ENCODE measurements at places on chromosomes 13 and 19.

GRCh38 chr19:46972311-46972710 lies 47.3 kb upstream of the NPAS1 start:
- no peak for DNase-seq

DNA sequence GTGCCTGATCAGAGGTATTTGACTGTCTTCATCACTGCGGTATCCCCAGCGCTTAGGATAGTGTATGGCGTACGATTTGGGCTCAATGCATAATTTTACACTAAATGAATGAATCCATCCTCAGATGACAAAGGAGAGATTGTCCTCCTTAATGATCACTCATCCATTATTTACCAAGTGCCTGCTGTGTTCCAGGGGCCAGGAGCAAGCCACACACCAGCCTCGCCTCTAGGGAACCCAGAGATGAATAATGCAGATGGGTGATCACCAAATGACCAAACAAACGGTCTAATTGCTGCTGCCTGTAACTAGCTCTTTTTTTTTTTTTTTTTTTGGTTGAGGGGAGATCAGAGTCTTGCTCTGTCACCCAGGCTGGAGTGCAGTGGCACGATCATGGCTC lies 5.9 kb upstream of the GPR32 start:
- no peak for DNase-seq

DNA sequence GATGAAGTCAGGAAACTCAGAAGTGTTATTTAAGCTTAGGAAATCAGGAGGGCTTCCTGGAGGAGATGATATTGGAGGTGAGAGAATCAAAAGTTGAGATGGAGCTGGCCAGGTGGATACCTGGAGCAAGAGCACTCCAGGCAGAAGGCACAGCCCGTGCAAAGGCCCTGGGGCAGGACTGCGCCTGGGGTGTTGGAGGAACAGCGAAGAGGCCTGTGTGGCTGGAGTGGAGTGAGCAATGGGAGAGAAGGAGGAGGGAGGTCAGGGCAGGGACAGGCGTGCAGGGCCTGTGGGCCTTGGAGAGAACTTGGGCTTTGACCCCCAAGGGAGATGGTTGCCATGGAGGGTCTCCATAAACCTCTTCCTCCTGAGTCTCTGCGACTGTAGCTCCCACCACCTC lies 42.1 kb downstream of the ZNRF4 start:
- no peak for DNase-seq

DNA sequence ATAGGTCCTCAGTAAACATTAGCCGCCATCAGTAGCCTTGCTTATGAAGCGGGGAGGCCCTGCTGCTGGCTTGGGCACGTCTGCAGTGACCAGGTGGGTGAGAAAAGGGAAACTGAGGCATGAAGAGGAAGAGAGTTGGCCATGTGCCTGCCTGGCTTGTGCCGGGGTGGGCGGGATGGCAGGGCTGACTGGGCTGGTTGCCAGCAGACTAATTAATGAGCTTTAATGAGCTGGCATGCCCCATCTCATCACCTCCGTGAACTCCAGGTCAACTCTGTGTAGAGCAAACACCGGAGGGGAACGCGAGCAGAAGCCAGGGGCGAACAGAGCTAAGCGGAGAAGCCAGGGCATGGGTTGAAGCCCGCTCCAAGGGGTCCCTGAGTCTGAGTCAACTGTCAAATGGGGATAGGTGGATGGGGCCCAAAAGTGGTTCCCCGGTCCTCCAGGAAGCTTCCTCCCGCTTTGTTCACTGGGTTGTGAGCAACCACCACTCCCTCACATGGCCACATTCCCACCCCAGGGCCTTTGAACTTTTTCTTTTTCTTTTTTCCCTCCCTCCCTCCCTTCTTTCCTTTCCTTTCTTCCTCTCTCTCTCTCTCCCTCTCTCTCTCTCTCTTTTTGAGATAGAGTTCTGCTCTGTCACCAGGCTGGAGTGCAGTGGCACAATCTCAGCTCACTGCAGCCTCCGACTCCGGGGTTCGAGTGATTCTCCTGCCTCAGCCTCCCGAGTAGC lies 8.7 kb downstream of the NR2F6 start:
- no peak for DNase-seq

GRCh38 chr19:58553799-58554493 lies 959 bp downstream of the CHMP2A start:
- no peak for DNase-seq

DNA sequence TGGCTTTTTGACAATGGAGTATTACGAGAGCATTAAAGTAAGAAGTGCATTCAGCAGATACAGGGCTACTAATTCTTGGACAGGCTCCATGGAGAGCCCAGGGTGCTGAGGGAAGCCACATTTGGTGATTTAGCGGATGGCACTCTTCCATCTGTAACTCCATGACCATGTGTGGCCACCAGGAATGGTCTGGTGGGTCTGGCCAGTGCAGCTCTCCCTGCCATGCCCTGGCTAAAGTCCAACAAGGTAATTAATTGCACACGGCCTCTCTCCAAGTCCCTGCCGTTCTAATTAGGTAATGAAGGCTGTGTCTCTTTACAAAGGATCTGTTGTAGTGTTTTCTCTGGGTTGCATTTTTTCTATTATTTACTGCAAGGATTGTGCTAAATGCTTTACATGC lies 4.3 kb upstream of the ZFR2 start:
- peak; percentile 24 for DNase-seq

GRCh38 chr13:33636955-33637670 lies 180.8 kb upstream of the RFC3 start:
- DNase-seq = no peak

DNA sequence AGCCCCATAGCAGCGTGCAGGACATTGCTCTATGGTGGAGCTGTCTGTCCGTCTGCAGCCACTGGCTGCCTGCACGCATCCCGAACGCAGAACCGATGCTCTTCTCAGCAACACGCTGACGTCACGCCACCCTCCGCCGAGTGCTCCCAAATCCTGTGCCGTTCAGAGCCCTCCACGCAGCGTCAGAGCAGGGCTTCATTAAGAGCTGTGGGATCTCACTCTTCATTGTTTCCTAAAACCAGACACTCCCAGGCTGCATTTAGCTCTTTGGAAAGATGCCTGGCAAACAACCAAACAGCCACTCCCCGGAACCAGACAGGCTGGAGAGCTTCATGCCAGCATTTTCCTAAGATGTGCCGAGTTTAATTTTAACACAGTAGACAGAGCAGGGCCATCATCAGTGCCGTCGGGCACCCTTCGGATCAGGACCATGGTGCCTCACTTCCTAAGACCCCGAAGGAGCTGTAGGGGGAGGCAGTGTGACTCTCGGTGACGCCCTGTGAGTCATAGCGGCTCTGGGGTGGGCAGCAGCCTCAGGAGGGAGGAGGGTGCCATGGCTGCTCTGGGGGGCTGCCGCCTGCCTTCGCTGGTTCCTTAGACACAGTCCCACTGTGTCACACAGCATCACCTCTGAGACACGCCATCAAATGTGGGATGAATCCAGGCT lies 131.5 kb upstream of the MCF2L start:
- no peak for DNase-seq

DNA sequence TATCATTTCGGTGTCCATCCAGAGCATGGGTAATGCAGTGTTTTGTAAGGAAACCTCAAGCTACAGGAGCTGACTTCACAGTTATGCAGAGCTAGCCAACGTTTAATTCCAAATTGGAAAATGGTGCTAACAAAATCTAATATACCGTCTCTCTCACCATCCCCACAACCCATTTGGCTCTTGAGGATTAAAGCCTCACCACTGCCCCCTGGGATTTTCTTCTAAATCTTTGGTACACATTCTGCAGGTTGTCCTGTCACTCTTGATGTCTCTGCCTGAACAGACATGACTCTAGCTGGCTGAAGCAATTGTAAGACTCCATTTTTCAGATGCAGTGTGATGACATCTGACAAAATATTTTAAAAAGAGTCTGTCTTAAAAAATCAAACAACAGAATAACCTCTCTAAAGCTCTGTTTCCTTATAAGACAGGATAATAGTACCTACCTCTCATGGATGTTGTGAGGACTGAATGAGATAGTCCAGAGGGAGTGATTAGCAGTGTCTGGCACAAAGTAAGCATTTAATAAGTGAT lies 451.8 kb downstream of the SUCLA2 start:
- no peak for DNase-seq

DNA sequence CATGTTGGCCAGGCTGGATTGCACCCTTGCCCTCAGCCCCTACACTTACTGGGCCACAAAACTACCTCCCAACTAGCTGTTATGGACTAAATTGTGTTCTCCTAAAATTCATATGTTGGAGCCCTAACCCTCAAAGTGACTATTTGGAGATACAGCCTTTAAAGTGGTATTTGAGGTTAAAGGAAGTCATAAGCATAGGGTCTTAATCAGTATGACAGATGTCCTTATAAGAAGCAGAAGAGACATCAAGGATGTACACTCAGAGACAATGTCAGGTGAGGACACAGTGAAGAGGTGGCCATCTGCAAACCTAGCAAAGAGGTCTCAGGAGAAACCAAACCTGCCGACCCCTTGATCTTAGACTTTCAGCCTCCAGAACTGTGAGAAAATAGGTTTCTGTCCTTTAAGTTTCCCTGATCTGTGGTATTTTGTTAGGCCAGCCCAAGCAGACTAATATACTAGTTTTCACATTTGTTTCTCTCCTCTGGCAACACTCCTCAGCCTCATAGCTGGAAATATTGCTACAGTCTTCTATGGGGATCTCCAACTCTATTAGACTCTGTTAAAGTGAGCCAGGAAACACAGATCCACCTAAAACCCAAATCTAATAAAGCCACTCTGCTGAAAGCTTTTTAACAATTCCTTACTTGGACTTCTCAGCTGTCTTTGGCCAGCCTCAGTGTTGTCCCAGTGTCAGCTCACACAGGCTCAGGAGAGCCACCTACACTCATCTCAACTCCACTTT lies 256.5 kb downstream of the TBC1D4 start:
- no peak for DNase-seq

DNA sequence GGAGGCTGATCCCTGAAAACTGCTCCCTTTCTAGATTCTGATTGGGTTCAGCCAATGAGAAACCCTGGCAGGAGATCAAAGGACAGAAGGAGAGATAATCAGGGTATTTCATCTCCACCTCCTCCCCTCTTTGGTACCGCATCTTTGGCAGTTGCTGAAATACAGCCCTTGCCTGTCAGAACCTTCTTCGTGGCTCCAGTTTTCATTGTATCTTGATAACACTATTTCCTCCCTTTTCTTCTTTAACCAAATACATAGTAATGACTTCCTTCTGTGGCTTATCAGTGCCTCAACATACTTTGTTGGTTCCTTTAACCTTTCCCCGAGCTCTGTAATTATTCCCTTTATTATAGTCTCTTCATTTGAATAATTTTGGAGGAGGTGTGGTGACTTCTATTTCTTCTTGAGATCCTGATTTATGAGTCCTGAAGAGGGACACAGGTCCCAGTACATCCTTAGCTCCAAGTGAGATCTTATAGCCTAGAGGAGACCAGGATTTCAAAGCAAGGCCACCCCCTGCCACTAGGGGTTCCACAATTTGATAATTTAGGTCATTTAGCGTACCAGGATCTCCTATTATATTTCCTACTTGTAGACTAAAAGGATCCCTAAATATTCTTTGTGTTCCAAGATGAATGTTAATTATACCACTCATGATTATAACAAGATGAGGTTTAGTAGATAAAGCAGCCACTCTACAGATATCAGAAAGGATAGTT lies 98.0 kb downstream of the EDNRB start:
- no peak for DNase-seq

GRCh38 chr13:51541037-51541436 lies 43.2 kb upstream of the WDFY2 start:
- no peak for DNase-seq

GRCh38 chr13:111065698-111066097 lies 49.4 kb upstream of the ARHGEF7 start:
- DNase-seq = no peak

GRCh38 chr19:45820413-45821102 lies 5.5 kb upstream of the RSPH6A start:
- no peak for DNase-seq

GRCh38 chr13:80873589-80873988 lies 532.7 kb upstream of the SPRY2 start:
- DNase-seq = no peak

GRCh38 chr19:42325896-42326771 lies 699 bp downstream of the MEGF8 start:
- DNase-seq = no peak

GRCh38 chr19:49097453-49098288 lies 12.4 kb downstream of the SNRNP70 start:
- DNase-seq = no peak

DNA sequence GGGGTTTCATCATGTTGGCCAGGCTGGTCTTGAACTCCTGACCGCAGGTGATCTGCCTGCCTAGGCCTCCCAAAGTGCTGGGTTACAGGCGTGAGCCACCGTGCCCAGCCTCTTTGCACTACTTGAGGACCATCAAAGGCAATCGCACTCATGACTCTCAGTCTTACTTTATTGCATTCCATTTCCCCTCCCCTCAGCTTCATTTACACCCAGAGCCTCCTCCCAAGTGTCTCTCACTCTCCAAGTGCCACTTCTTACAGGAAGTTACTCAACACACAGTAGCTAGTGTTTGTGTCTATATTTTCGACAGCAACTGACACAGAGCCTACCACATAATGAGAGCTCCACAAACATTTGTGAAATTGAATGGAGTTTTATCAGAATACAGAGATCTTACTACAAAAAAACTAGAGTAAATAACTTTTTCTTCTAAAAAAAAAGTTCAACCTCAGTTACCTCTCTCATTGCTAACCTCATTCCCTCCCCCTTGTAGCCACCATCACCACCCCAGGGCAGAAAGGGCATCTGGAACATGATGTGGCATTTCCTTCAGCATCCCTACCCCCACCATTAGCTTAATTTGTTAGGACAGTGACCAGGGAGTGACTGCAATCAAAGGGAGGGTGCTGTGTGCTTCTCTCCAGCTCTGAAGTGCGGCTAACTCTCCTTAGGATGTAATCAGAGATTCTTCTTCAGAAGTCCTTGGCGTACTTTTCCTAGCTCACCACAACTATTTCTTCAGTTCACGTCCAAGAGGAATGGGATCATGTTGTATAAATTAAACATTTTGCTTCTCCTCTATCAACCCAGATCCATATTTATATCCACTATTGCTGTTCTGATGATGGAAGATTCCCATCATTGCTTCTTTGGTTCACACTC lies 17.0 kb upstream of the RUBCNL start:
- DNase-seq = no peak

- no peak for DNase-seq
These were observed 29.8 kb upstream of the FRY start for GRCh38 chr13:32001769-32002168.

DNA sequence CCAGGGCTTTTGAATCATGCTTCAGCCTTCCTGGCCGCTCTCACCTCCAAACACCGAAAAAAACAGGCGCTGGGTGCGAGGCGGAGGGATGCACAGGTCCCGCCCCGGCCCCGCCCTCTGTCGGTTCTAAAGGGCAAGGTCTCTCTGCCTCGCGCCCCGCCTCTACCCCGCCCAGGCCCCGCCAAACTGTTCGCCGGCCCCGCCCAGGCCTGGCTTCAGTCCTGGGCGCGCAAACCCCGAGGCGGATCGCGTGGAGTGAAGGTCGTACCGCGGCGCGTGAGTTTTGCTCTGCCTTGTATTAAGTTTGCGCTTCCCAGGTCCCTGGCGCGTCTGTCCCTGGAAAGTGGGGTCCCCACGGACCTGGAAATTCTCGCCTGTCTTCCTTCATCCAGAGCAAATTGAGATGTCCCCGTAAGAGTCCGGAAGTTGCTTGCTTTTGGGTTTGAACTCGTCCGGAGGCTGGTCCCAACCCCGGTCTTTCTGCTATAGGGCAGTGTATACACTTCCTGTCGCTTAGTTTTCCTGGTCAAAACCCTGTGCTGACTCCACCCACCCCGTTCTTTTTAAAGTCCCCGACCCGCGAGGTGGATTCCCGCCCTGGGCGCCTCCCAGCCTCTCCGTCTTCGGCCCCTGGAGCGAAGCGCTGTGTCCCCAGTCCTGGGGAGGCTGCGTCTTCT lies 8.4 kb downstream of the ZNF808 start:
- peak; percentile 27 for DNase-seq

- no peak for DNase-seq
These were observed 27.2 kb downstream of the MPND start for GRCh38 chr19:4370418-4371041.

- DNase-seq = no peak
These were observed 110.5 kb downstream of the LRCH1 start for GRCh38 chr13:46663206-46664037.

Measured in cerebellar nuclear complex (tissue), 1 donor.